Motor neuron (in vitro differentiated cells): ENCODE measurements at places on chromosomes 3 and 15. TPM values are rescaled to one million over a fixed set of nuclear protein-coding genes. Genes with fewer than 3 reads are reported as not detected.

The TCAIM gene
- 26.7 and 33.8 TPM in 2 replicates for total RNA-seq

- ATAC-seq, result no peak
These were observed 222.1 kb downstream of the LRTM1 start for GRCh38 chr3:54705730-54706129.

DNA sequence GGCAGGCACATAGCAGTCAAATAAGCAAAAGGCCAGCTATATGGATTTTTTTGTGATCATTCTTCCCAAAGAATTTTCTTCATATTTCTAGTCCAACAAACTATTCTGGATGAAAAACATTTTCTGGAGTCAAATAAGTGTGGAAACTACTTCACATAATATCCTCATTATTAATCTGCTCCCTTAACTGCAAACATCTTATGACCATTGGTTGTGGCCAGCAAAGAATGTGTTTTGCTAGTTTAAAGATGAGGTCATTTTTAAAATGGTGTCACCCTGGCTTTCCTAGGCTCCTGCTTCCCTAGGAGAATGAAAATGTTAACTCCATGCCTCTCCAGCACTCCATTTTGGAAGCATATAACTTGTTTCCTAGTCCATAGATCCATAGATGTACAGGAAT lies 118.8 kb downstream of the SST start:
- ATAC-seq, result no peak

The CCDC39 gene
- not detected in 2 replicates for total RNA-seq
